ENCODE measurements at places on chromosomes 13 and 19. TPM values are rescaled to one million over a fixed set of nuclear protein-coding genes. Genes with fewer than 3 reads are reported as not detected.

Gene GDF15
- 15.7 TPM for polyA plus RNA-seq

- H3K4me3 ChIP-seq, result no peak overlapping the region
- no peak overlapping the region for H3K27ac ChIP-seq
- H3K36me3 ChIP-seq, result no peaks in the 10 kb centered on the region
- DNase-seq, result no peak
- H3K4me1 ChIP-seq, result no peaks in the 10 kb centered on the region
Observed at GRCh38 chr13:84362777-84363176, 480.5 kb upstream of the SLITRK1 start.

DNA sequence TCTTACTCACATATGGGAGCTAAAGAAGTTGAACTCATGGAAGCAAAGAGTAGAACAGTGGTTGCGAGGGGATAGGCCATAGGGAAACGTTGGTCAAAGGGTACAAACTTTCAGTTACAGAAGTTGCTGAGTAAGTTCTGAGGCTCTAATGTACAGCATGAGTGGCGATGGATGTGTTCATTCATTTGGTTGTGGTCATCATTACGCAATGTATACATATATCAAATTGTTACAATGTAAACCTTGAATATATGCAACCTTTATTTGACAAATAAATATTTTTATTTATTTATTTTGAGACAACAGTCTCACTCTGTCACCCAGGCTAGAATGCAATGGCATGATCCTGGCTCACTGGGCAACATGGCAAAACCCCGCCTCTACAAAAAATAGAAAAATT lies 38.7 kb downstream of the ZIC5 start:
- no peaks in the 10 kb centered on the region for H3K27me3 ChIP-seq
- DNase-seq, result no peak
- no peak overlapping the region for H3K27ac ChIP-seq
- no peaks in the 10 kb centered on the region for H3K4me1 ChIP-seq

Gene SPHK2
- 13.5 TPM for polyA plus RNA-seq

Gene BRSK1
- polyA plus RNA-seq, result 11.7 TPM

GRCh38 chr13:91531646-91532045 lies 133.2 kb downstream of the GPC5 start:
- H3K4me3 ChIP-seq, result no peak overlapping the region
- H3K27ac ChIP-seq, result no peak overlapping the region
- no peaks in the 10 kb centered on the region for H3K27me3 ChIP-seq
- H3K4me1 ChIP-seq, result no peaks in the 10 kb centered on the region
- no peaks in the 10 kb centered on the region for H3K36me3 ChIP-seq

Gene CIC
- polyA plus RNA-seq, result 58.2 TPM

DNA sequence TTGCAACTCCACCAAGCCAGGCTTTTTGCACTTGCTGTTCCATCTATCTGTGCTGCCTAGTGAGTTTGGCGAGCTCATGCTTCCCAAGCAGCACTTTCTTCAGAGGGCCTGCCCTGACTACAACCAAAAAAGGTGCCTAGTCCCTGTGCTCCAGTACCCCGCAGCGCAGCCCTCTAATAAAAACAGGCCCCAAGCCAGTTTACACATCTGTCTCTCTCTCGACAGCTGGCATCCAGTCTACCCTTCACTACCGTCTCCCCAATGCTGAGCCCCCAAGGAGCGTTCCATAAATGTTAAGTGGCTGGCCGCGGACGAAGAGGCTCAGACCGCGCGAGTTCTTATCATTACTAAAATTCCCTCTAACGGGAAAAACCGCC lies 512 bp downstream of the MED4 start:
- no peaks in the 10 kb centered on the region for H3K36me3 ChIP-seq
- peaks cover 35% of the 10 kb centered on the region for H3K4me1 ChIP-seq
- DNase-seq, result no peak

DNA sequence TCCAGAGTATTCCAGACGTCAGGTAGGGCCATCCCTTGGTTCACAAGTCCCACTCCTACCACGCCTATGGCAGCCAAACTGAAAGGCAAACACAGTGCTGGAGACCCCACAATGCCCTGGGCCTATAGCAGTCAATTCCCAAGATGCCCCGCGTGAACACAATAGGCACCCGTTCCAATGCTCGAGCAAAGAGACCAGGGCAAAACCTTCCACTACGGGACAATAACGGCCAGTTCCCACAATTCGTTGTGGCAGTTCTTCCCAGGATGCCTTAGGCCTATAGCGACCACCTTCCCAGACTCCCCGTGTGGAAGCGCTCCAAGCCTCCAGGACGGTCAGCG lies 538 bp downstream of the ZNF428 start:
- no peak for DNase-seq
- H3K4me1 ChIP-seq, result peaks cover 6% of the 10 kb centered on the region
- peaks cover 4% of the 10 kb centered on the region for H3K36me3 ChIP-seq

DNA sequence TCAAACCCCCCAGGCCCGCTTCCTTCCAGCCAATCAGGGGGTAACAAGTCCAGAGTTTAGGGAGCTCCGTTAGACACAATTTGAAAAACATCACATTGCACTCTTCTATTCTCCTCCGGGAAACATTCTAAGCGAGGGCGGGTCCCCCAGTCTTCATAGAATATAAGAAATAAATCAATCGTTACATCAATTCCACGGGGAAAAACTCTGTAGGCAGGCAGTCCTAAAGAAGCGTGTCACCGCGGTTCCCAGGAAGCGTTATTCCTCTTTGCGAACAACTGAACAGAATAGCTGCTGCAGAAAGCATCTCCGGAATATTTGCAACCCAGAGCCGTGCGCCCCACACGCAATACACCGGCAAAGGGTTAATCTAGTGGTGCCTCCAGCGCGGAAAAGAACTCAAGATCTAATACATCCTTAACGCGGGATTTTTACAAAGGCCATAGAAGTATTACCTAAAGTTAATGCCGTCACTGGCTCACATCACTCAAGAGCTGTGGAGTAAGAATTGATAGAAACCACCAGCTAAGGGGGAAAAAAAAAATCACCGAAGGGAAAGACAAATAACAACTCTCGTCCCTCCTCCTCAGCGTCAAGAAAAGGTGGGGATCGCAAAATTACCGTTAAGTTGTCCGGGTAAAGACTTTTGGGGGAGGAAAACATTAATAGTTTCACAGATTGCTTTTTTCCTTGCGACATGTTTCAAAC lies 65.1 kb downstream of the KCNRG start:
- H3K4me3 ChIP-seq, result peak overlapping the region; percentile 66
- H3K27ac ChIP-seq, result peak overlapping the region; percentile 91
- H3K36me3 ChIP-seq, result no peaks in the 10 kb centered on the region

GRCh38 chr19:46693760-46694159 lies 23.2 kb downstream of the PRKD2 start:
- no peak overlapping the region for H3K27ac ChIP-seq
- H3K4me3 ChIP-seq, result no peak overlapping the region
- H3K4me1 ChIP-seq, result no peaks in the 10 kb centered on the region
- H3K27me3 ChIP-seq, result no peaks in the 10 kb centered on the region
- H3K36me3 ChIP-seq, result peaks cover 96% of the 10 kb centered on the region

DNA sequence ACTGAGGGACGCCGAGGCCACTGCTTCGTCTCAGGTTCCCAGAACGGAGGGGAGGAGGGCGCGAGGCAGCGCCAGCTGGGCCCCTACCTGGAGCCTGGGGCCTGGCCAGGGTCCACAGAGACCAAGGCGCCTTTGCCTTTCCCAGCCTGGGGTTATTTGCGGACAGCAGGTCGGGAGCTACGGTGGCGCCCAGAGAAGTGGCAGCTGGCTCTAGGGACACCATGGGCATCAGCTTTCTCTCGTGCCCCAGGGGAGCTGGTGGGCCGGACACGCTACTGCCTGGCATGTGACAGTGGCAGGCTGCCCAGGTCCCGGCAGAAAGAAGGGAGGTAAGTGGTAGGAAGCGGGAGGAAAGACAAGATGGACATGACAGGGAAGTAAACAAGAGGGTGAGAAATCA lies 19.0 kb downstream of the AKT2 start:
- DNase-seq, result no peak
- H3K4me3 ChIP-seq, result no peak overlapping the region
- peaks cover 5% of the 10 kb centered on the region for H3K4me1 ChIP-seq
- H3K27me3 ChIP-seq, result no peaks in the 10 kb centered on the region
- no peak overlapping the region for H3K27ac ChIP-seq

Gene PEG3
- 38.0 TPM for polyA plus RNA-seq

Gene CACNA1A
- polyA plus RNA-seq, result 3.8 TPM

- H3K27ac ChIP-seq, result no peak overlapping the region
- no peak overlapping the region for H3K4me3 ChIP-seq
- H3K36me3 ChIP-seq, result no peaks in the 10 kb centered on the region
- H3K27me3 ChIP-seq, result no peaks in the 10 kb centered on the region
- peaks cover 22% of the 10 kb centered on the region for H3K4me1 ChIP-seq
Observed at GRCh38 chr19:48779636-48780035, 24.3 kb downstream of the FGF21 start.

DNA sequence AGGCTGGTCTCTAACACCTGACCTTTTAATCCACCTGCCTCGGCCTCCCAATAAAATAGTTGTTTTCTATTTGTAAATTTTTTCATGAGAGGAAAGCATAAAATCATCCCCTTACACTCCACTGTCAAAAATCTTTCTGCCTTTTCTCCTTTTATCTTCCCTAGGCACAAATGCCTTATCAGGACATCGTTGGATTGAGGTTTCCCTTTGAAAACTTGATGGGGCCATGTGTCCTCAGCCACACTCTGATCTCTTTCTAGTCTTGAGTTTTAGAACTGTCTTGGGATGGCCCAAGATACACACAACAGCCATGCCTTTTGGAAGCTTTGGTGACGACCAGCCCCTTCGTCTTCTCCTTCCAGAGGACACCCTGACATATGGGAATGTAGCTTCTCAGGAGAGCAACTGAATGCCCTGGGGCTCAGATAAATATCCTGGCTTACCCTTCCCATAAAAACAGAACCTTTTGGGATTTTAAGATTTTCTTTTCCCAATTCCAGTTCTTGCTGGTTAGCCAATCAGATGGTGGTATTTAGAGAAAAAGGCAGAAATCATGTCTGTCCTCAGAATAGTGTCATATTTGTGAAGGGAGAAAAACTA lies 112.4 kb downstream of the ZNF429 start:
- H3K4me3 ChIP-seq, result no peak overlapping the region
- H3K4me1 ChIP-seq, result no peaks in the 10 kb centered on the region
- DNase-seq, result no peak
- H3K27me3 ChIP-seq, result no peaks in the 10 kb centered on the region

DNA sequence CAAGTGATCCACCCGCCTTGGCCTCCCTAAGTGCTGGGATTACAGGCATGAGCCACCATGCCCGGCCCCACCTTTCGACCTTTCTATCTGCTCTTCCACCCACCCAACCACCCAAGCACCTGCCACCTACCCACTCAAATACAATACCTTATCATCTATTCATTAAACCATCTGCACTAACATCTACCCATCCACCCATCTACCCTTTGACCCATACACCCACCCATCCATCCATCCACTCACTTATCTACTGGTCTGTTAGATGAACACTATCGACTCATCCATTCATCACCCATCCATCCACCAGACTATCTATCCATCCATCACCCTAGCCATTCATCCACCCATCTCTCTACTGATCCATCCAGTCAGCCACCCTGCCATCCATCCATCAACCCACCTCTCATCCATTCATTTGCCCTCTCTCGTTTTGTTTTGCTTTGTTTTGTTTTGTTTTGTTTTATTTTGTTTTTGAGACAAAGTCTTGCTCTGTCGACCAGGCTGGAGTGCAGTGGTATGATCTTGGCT lies 17.2 kb downstream of the EML2 start:
- no peak overlapping the region for H3K4me3 ChIP-seq
- no peak overlapping the region for H3K27ac ChIP-seq
- no peaks in the 10 kb centered on the region for H3K36me3 ChIP-seq
- DNase-seq, result no peak

DNA sequence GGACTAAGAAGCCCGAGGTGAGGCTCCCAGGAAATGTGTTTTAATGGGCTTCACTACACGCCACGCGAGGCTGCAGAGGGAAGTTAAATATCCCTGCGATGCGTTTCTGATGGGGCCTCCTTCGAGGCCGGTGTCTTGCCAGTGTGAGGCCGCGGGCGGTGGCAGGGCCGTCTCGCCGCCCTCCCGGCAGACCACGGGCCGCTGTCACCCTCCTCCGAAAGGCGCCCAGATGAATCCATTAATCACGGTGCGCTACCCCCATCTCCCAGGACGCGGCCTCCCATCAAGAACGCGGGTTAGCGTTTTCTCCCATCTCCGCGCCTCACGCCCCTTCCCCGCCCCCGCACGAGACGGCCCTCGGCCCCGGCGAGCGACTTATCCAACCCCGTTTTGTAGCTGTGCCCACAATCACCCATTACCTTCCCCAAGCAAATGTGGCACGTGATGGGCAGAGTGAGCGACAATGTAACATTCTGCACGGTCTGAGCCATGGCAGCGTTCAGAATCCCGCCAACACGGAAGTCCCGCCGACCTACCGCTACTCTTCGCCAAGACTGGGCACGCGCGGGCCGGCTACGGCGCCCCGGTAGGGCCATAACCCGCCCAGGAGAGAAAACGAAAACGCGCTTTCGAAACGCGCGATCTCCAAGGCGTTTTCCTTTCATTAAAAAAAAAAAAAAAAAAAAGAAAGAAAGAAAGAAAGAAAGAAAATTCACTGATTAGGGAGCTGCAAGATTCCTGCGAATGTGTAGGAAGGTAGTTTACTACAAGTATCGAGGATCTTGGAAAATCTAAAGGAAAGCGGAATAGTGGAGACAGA lies at the start of gene OBI1:
OBI1 (minus strand) TSS at position 526 of the 820 bp plus-strand sequence; CDS start at position 491, 35 bp downstream.
- H3K4me1 ChIP-seq, result peaks cover 26% of the 10 kb centered on the region
- peak within 1 kb of the TSS; percentile 30 for H3K27ac ChIP-seq
- H3K27me3 ChIP-seq, result no peaks in the 10 kb centered on the region
- peak within 1 kb of the TSS; percentile 91 for H3K4me3 ChIP-seq
- no peaks in the 10 kb centered on the region for H3K36me3 ChIP-seq

GRCh38 chr19:17504030-17504429 lies 7.4 kb upstream of the PGLS start:
- no peaks in the 10 kb centered on the region for H3K27me3 ChIP-seq
- no peak overlapping the region for H3K27ac ChIP-seq
- no peak overlapping the region for H3K4me3 ChIP-seq
- H3K4me1 ChIP-seq, result peaks cover 56% of the 10 kb centered on the region
- no peak for DNase-seq

DNA sequence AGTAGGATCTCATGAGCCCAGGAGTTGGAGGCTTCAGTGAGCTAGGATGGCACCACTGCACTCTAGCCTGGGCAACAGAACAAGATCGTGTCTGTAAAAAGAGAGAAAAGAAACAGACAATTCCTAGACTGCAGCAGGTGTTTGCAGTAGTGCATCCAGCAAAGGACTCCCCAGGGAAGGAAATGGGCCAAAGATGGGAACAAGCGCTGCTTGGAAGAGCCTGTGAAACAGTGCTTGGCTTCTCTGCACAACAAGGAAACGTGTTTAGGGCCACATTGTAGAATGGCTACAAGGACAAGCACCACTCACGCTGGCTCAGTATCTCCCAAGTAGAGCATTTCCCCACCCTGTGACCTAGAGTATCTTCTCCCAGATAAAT lies 35.5 kb upstream of the LDLR start:
- no peaks in the 10 kb centered on the region for H3K36me3 ChIP-seq
- no peak overlapping the region for H3K4me3 ChIP-seq
- no peak overlapping the region for H3K27ac ChIP-seq
- no peak for DNase-seq
- no peaks in the 10 kb centered on the region for H3K27me3 ChIP-seq

Data from left lung (tissue), 14 donors.